OCI-LY7 (cell line): ENCODE measurements at places on chromosomes 1 and 21. TPM values are rescaled to one million over a fixed set of nuclear protein-coding genes. Genes with fewer than 3 reads are reported as not detected.

LEMD1 gene
- total RNA-seq = 0.63 TPM in 1 of 2 replicates, not detected in the other

TMPRSS2 gene
- total RNA-seq = not detected in 2 replicates

NCF2 gene
- 13.5 and 17.4 TPM in 2 replicates for total RNA-seq

DNA sequence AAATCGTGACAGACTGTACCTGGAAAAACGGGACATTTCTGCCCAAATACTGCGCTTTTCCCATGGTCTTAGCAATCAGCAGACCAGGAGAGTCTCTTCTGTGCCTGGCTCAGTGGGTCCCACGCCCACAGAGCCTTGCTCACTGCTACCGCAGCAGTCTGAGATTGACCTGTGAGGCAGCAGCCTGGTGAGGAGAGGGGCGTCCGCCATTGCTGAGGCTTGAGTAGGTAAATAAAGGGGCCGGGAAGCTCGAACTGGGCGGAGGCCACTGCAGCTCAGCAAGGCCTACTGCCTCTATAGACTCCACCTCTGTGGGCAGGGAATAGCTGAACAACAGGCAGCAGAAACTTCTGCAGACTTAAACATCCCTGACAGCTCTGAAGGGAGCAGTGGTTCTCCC, 203.1 kb downstream of the DENND1B start:
- DNase-seq = no peak

GRCh38 chr1:205016584-205016983, 26.4 kb upstream of the CNTN2 start:
- no peak for DNase-seq

DNA sequence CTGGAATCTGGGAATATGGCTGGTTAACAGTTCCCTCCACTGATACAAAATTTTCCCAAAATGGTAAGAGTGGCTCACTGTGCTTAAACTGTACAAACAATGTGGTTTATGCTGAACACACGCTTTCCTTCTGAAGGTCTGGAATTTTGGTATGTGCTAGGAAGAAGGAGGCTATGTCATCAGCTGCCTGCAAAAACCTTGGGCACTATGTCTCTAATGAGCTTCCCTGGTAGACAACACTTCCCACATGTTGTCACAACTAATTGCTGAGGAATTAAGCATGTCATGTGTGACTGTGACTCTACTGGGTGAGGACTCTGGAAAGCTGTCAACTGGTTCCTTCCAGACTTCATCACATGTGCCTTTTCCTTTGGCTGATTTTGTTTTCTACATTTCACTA, 29.2 kb downstream of the IPP start:
- DNase-seq = no peak

- DNase-seq = no peak
These were observed 1.4 kb downstream of the LDLRAD1 start for GRCh38 chr1:54016343-54017282.

DNA sequence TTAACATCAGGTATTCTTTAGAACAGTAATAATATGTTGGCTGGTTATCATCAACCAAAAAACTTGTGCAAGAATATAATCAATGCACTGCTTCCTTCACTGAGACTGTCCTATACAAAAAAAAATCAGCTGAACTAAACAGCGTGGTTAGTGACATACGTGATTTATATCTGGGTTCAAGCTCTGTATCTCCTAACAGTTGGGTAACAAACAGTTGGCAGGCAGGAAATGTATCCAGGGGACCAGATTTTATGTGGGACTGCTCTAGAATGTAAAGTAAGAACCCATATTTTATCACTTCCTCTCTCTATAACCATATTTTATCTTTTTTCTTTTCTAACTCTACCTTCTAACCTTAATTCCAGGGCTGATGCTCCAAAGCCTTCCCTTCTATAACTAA, 8.0 kb downstream of the ACBD6 start:
- no peak for DNase-seq

DNA sequence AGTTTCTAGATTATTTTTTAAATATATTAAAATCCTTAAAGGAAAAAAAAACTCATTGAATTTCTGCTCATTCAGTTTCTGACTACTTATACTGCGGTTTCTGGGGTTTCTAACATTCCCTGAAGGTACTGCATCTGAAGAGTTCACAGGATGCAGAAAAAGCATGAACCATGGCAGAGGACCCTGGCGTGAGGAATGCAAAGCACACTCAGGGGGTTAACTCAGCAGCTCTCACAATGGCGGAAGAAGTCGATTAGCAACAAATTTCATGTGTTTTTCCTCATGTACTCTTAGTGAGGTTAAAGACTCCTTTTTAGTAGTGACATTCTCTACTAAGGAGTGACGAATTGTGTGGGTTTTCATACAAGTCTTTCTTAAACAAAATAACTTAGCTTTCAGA, 975.6 kb downstream of the NCAM2 start:
- no peak for DNase-seq

DNA sequence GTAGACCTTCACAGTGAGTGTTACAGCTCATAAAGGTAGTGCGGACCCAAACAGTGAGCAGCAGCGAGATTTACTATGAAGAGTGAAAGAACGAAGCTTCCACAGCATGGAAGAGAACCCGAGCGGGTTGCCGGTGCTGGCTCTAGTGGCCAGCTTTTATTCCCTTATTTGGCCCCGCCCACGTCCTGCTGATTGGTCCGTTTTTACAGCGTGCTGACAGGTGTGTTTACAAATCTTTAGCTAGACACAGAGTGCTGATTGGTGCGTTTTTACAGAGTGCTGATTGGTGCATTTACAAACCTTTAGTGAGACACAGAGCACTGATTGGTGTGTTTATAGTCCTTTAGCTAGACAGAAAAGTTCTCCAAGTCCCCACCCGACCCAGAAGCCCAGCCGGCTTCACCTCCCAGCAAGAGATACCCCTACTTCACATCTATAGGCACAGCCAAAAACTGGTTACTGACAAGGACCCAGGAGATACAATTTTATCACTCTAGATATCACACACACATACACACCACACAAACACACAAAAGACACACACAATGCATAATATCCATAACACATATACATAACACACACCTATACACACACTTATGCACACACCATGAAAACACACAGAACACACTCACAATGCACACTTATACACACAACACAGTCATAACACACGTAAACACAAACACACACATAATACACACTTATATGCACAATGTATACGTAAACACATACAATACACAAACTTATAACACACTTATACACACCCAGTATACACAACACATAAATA, 68.5 kb downstream of the MAP3K21 start:
- DNase-seq = no peak

DNA sequence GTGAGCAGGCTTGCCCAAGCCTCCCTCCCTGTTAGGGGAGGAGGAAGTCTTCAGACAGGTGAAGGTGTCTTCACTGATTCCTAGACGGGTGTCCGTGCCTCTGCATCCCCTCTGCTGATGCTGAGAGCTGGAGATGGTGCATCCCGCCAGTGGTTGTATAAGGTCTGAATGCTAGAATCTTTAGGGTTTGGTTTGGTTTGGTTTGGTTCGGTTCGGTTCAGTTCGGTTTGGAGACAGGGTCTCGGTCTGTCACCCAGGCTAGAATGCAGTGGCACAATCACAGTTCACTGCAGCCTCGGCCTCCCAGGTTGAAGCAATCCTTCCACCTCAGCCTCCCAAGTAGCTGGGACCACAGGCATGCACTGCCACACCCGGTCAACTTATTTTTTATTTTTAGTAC, 153.6 kb downstream of the PGBD5 start:
- DNase-seq = no peak

DNA sequence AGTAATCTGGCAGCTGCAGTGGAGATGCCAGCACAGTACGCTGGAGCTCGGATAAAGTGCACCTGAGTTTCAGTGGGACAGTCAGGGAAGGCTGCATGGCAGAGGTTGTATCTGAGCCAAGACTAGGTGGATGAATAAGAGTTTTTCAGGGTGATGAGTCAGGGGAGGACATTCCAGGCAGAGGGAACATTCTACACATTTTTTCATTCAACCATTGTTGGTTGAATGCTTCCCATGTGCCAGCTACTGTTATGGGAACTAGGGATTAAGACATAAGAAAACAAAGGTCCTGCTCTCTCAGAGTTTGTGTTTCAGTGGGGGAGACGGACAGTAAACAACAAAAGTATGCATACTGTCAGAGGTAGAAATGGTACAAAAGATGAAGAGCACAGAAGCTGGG, 5.2 kb downstream of the LEPR start:
- no peak for DNase-seq

- no peak for DNase-seq
These were observed 11.0 kb downstream of the ZBTB7B start for GRCh38 chr1:155013632-155014031.

DNA sequence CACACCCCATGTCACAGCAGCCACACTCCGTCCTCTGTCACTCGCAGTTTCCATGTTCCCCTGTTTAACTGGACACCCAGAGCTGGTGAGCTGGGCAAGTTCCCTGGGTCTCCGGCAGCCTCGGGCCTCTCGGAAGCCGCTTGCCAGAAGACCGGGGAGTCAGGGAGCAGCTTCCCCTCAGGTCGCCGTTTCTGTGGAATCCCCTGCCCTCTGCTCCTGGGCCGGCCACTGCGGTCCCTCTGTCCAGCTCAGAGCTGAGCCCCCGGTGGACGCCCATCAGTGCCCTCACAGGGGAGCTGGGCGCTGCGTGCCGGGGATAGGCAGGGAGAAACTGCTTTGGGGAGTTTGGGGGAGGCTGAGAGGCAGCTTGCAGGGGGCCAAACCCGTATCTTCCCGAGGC, 37.7 kb downstream of the KCNAB2 start:
- no peak for DNase-seq

DNA sequence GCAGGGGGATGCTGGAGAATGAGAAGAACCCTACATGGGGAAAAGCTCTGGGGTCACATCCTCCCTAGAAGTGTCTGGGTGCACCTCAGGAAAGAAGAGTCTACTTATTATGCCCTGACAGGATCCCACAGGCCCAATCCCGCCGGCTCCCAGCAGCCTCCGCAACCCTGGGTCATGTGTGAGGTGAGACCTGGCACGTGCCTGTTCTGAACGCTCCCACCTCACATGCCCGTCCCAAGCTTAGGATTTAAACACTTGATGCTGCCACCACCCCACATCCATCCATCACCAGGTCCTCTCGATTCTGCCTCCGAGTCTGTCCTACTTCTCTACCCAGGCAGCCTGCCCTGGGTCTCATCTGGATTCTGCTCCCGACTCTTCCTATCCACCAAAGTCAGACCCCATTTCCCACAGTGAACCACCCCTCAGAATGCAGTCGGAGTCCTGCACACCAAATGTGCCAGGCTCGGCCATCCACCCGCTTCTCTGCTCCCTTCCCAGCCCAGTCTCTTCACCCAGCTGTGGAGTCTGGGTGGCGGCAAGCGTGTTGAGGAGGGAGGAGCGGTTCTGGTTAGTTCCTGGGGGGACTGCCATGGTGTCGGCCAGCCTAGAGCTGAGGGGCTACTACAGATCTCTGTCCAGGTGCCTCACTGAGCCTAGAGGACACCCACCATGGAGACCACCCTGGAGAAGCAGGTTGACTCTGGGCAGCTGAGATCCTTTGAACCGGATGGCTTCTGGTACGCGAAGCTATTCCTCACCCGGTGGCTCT, 23.9 kb downstream of the SLC2A1 start:
- no peak for DNase-seq

DNA sequence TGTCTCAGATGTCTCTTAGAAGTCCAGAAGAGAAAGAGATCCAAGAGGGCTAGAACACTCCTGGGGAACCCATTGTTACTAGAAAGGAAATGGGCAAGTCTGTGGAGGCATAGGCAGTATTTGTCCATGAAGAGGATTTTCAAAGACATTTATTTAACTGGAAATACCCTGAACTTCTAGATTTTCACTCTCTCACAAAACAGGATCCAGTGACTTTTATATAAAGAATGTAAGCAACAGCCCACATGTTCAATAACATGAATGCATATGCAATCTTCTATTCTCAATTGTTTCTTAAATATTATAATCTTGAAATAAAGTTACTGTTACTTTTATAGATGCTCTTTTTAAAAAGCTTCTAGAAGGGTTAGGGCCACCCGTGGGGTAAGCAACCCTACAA, 53.4 kb downstream of the TBX15 start:
- no peak for DNase-seq

- no peak for DNase-seq
These were observed 80.0 kb downstream of the DYRK1A start for GRCh38 chr21:37446552-37446951.

- peak; percentile 58 for DNase-seq
These were observed 773 bp upstream of the DDX59 start for GRCh38 chr1:200670242-200671118.

- DNase-seq = no peak
These were observed 49.7 kb upstream of the IFI44L start for GRCh38 chr1:78570539-78570938.

DNA sequence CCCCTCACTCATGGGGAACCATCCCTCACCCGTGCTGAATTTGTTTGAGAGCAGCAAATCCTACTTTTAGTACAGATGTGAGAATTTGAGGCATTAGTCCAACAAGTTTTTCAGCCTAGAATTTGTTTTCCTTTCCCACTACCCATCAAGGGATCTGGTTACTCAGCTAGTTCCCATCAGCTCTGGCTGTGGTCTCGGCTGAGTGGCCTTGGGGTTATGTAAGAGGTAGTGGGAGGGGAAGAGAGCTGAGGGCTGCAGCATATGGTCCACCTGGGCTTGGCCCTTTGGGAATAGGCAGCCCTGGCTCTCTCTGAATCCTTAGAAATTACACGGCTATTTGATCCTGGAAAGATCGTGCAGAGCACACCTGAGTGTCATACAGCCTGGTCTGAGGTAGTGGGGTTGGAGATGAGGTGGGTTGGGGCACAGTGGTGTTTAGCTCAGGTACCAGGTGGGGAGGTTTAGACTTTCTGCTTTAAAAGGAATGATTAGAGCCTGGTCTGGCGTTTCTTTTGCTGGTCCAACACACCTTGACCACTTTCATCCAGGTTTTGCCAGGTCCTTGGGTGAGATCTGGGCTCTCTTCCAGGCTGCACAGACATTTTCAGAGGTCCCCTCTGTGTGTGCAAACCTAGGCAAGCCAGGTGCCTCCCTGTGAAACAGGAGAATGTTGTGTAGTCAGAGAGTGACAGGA, 4.2 kb downstream of the GSTM4 start:
- DNase-seq = no peak

DNA sequence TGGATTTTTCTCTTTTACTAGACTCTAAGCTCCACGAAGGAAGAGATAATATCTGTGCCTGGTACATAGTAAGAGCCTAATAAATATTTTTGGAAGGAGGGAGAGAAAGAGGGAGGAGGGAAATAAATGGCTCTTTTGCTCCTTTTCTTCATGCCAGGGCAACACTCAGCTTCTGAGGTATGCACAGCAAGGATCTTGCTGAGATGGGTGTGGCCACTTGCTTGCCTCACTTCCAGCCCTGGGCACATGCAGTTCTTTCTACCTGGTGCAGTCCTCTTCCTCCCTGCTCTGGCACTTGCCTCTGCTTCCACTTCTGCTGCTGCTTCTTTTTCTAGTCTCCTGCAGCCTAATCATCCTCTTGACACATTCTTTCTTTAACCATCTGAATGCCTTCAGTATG, 148.1 kb downstream of the FGGY start:
- no peak for DNase-seq

GRCh38 chr1:212591922-212592321, 16.6 kb upstream of the ATF3 start:
- DNase-seq = no peak

GRCh38 chr1:7313081-7313546, 458.0 kb upstream of the VAMP3 start:
- no peak for DNase-seq
